ENCODE measurements at places on chromosomes 2 and 18. TPM values are rescaled to one million over a fixed set of nuclear protein-coding genes. Genes with fewer than 3 reads are reported as not detected.

DNA sequence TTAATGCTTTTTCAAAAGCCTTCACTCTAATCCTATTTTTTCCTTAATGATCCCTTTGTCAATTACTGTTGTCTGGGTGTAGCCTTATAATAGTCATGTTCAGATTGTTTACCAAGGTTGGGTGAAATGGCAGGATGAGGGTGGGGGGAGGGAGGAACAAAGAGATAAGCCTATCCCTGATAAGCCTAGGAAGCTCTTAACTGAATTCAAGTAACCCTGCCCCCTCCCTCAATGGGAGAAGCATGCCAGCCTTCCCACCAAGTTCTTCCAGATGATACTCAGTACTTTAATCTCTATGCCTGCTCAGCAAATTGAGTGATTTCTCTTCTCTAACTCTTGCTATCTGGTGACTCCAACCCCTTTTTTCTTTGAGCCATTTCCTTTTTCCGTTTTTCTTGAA is 180.3 kb upstream of the ETAA1 start:
- no peak for DNase-seq
- peaks cover 4% of the 10 kb centered on the region for H3K27me3 ChIP-seq
- no peak overlapping the region for H3K27ac ChIP-seq
- no peak overlapping the region for H3K4me3 ChIP-seq
- H3K4me1 ChIP-seq: no peaks in the 10 kb centered on the region
- no peaks in the 10 kb centered on the region for H3K36me3 ChIP-seq

DNA sequence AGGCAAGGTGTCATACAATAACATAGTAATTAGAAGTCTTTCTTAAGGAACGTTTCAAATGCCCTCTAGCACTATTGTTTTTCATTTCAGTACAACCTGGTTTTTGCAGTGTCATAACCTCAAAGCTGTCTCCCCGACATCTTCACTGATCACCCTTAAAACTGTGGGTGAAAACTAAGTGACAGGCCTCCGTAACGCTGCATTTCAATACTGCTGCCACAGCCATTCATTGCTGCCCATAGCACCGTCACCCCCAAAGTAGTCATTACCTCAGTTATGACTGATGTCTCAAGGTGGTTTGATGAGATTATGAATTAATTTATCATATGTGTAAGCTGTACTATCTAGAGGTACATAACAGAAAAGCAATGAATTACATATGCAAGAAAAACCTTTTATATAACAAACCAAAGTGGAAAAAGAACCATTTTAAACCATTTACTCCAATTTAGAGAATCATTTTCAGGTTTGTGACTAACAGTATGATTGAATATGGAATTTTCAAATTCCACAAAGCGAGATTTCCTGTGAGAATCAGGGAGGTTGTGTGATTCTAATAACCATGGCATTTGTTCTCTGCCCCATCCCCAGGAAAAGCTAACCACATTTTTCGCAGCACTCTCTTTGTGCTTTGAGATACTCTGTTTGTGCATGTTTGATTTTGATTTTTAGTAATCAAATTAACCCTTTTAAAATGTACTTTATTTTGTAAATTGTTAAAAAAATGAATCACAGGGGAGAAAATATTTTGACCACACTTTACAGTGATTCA is 263.0 kb downstream of the PTGR3 start:
- no peaks in the 10 kb centered on the region for H3K27me3 ChIP-seq
- H3K4me1 ChIP-seq: peaks cover under 1% of the 10 kb centered on the region
- H3K27ac ChIP-seq: no peak overlapping the region
- H3K36me3 ChIP-seq: no peaks in the 10 kb centered on the region

DNA sequence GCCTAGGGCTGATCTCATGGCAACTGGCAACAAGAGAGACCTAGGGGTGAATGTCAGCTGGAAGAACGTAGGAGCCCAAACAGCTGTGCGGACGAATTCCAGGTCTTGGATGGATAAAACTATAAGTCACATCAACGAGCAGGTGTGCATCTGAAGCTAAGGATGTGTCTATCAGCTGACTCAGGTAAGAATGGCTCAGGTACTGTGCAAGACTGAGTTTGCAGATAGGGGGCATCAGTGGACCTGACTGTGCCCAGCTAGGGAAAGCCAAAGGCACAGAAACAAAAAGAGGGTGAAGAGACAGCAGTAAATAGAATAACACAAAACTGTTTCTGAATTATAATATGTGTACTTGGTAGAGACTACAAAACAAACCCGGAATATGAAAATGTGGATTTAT is 357.3 kb downstream of the ZEB2 start:
- no peak overlapping the region for H3K27ac ChIP-seq
- H3K27me3 ChIP-seq: no peaks in the 10 kb centered on the region
- H3K4me3 ChIP-seq: no peak overlapping the region
- DNase-seq: no peak
- H3K36me3 ChIP-seq: no peaks in the 10 kb centered on the region

DNA sequence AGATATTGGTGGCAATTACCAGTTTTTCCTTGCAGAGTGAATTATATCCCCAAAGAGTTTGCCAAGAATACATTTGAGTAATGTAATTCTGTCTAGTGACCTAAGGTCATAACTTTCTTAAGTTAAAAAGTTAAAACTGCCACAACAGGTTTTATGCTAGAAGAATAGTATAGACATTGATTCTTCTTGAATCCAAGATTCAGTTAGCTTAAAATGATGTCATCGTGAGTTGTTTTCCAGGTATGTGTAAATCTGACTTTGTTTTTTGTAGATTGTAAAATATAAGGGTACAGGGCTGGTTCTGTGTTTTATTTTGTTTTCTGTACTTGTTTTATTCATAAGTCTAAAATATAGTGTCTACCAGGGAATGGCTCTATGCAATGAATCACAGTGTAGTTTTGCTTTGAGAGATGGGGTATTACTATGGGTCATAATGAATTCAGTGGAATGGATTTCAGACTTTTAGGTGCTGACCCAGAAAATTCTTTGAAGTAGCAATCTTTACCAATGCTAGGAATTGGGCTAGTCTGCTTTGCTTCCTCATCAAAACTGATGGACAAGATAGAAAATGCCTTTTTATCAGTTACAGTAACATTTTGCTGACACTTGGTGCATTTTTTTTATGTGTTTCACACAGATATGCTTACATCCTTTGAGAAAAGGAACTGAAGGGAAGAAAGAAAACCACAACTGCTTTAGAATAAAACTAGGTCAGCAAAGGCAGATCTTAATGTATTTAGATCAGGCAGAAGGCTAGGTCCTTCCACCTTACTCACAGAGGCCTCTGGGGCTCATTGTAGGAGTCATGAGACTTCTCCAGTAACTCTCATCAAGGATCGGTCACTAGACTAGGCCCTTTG is 20.8 kb upstream of the MGAT5 start:
- H3K4me3 ChIP-seq: peak overlapping the region; percentile 53
- H3K4me1 ChIP-seq: peaks cover 62% of the 10 kb centered on the region
- no peaks in the 10 kb centered on the region for H3K27me3 ChIP-seq
- peak overlapping the region; percentile 89 for H3K27ac ChIP-seq

DNA sequence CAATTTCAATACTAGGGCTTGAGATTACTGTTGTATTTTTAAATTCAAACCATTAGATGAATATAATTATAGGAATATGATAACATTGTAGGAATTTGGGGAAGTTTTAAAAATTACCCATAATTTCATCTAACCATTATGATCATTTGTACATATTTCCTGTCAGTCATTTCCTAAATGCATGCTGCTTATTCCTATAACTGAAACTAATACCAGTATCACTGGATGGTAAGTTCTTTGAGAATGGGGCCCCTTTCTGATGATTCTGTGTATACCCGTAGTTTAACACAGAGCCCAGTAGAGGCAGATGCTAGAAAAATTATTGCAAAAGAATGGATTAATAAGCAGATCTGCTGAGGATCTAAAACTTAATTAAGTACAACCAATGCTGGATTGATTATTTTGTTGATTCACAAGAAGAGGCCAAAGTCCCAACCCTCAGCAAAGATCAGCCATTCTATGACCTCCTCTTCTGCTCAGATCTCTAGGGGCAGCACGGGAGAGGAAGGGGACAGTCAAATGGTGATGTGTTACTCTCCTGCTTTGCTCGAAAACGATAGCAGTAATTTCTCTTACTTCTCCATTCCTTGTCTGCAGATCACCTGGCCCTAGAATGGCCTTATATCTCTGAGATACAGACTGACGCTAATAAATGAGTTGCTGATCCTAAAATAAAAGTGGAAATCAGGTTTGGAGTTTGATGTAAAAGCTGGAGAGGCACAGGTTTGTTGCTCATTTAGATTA is 69.5 kb upstream of the PELI1 start:
- no peaks in the 10 kb centered on the region for H3K27me3 ChIP-seq
- H3K4me1 ChIP-seq: peaks cover 37% of the 10 kb centered on the region
- H3K36me3 ChIP-seq: peaks cover 3% of the 10 kb centered on the region

- H3K27ac ChIP-seq: no peak overlapping the region
- no peak overlapping the region for H3K4me3 ChIP-seq
- no peaks in the 10 kb centered on the region for H3K36me3 ChIP-seq
- peak; percentile 66 for DNase-seq
Measured at GRCh38 chr2:237154082-237154638, 68.5 kb downstream of the COPS8 start.

GRCh38 chr2:235263205-235264120 is 230.4 kb upstream of the AGAP1 start:
- no peak overlapping the region for H3K4me3 ChIP-seq
- peaks cover 45% of the 10 kb centered on the region for H3K27me3 ChIP-seq
- no peaks in the 10 kb centered on the region for H3K4me1 ChIP-seq
- H3K27ac ChIP-seq: no peak overlapping the region
- no peak for DNase-seq

DNA sequence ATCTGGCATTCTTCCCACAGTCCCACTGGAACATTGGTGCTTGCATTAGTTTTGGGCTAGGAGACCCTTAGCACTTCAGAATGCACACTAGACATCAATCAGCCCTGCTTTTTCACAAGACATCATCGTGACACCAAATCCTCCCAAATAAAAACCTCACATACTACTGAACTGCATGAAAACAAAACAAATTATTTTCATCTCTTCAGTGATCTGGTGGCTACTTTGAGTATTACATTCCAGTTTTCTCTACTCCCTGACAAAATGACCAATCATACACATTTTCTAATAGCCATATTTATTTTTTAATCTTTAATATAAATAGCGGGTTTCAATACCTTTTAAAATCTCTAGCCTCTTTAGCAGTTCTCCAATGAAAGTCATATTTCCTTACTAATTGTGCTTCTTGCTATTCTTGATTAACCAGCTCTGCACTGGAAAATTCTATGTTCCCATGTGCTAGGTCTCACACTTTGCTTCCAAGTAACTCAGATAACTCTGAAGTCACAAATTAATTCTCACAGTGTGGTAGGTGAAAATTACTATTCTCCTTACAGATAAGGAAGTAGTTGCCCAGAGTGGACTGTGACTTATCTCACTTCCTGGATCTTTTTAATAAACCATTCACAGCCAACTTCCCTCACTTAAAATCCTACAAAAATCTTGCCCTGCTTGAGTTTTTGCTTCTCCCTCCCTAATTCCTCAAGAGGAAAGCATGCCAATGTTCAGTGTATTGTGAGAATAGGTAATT is 82.5 kb upstream of the EPB41L3 start:
- peaks cover 6% of the 10 kb centered on the region for H3K4me1 ChIP-seq
- no peaks in the 10 kb centered on the region for H3K36me3 ChIP-seq
- DNase-seq: no peak
- no peak overlapping the region for H3K27ac ChIP-seq
- H3K27me3 ChIP-seq: peaks cover 20% of the 10 kb centered on the region

DNA sequence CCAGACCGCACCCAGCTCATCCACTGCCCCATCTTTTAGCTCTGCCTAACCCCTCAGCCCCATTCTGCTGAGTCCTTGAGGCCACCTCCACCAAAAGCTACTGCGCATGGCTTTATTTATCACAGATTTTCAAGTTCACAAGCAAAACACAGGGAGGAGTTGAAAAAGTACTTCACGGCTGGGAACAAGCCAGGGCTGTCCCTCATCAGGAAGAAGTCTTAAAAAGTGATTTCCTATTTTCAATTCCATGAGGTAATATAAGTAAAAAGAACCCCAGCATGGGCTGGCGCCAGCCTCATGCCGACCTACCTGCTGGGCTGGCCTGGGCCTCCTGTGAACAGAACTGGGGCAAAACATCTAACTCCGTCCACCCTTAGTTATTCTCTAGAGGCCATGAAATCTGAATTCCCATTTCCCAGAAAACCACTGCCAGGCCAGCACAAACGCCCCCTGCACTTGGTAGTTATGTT is 69.0 kb downstream of the POLR1A start:
- H3K36me3 ChIP-seq: peaks cover 35% of the 10 kb centered on the region
- H3K27ac ChIP-seq: peak overlapping the region; percentile 99
- H3K4me1 ChIP-seq: peaks cover 71% of the 10 kb centered on the region

DNA sequence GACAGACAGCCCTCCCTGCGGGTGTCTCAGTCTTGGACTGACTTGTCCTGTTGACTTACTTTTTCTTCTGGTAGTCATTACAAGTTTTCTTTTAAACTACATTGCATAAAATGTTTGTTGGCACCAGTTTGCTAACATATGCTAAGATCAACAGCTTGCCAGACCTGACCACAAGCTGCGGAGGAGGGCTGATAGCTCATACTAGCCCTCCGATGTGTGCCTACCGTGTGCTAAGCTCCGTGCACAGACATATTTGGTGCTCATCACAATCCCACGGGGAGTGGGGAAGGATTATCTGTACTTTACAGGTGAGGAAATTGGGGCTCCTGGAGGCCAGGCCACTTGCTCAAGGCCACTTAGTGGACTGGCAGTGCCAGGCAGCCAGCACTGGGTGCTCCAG is 72.8 kb upstream of the YPEL5 start:
- peaks cover 27% of the 10 kb centered on the region for H3K27me3 ChIP-seq
- H3K4me1 ChIP-seq: no peaks in the 10 kb centered on the region
- no peak for DNase-seq
- no peaks in the 10 kb centered on the region for H3K36me3 ChIP-seq

DNA sequence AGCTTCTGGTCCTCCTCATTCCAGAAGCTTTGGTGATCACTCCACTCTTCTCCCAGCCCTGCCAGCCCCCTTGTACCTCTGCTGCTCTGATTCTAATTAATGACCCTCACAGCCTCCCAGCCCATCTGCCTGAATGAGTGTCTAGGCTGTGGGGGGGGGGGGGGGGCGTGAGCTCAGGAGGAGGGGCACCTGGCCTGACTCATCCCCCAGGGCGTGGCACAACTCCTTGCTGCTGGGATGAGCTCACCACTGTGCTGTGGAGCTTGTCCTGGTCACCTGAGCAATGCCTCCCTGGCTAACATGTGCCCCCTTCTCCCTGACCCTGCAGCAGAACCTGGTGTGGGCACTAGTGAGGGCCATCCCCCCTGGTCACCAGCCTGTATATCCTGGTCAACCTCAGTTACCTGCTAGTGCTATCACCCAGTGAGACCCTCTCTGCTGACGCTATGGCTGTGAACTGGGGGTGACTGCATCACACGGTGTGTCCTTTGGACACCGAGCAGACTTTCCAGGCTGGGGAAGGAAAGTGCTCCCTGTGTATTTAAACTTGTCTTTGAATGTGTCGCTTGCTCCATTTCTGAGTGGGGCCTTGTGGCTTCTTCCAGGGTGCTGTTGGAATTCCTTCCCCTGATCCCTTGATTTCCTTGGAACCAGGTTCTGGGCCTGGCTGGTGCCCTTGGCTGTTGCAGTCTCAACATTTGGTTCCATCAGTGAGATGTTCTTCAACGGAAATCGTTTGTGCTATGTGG is 41.5 kb upstream of the PUM2 start:
- no peak overlapping the region for H3K4me3 ChIP-seq
- peaks cover 18% of the 10 kb centered on the region for H3K27me3 ChIP-seq
- no peaks in the 10 kb centered on the region for H3K36me3 ChIP-seq
- DNase-seq: no peak

FAM237A gene
- total RNA-seq: not detected

SLC5A7 gene
- not detected for total RNA-seq

NT5C1B gene
- not detected for total RNA-seq

BCL2 gene
- total RNA-seq: 128 TPM

PSMA8 gene
- 1.4 TPM for total RNA-seq

SPC25 gene
- total RNA-seq: 35.6 TPM

GAL3ST2 gene
- 0.43 TPM for total RNA-seq

SCN1A gene
- not detected for total RNA-seq

Measured in activated naive CD8-positive, alpha-beta T cell treated with anti-CD3 and anti-CD28 coated beads, Interleukin-2, amount 10 ng/mL, durations not matched to agents 7 days and 5 days (primary cell).